HuH-7.5 (cell line): ENCODE measurements at places on chromosomes 1 and 21.

- no peak for DNase-seq
These were observed 390.1 kb downstream of the PCP4 start for GRCh38 chr21:40257342-40257741.

DNA sequence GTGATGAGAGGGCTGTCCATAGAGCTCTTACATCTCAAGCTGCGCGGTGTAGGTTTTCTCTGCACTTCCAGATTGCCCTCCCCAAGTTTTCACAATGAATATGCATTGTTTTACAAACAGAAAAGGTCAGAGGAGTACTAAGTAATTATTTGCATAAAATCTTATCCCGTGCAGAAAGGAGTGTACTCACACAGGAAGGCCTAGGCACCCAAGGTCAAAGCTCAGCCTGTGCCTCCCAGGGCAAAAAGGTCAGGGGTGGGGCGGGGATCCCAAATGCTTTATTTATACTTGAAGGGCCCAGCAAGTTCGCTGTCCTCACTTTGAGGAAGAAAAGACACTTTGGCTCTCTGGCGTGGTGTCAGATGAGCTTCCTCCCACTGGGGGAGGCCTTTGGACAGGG is 10.3 kb upstream of the KCNE1 start:
- DNase-seq, result no peak

DNA sequence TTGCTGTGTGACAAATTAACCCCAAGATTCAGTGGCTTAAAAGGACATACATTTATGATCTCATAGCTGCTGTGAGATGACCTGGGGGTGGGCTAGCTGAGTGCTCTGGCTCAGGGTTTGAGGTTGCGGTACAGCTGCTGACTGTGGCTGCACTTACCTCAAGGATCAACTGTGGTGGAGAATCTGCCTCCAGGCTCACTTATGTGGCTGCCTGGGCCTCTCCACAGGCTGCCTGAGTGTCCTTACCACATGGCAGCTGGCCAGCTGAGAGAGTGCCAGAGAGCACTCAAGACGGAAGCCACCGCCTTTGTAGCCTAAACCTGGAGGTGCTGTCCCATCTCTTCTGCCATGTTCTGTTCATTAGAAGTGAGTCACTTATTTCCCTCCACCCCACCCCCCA is 5.7 kb downstream of the LRRC71 start:
- DNase-seq, result no peak

DNA sequence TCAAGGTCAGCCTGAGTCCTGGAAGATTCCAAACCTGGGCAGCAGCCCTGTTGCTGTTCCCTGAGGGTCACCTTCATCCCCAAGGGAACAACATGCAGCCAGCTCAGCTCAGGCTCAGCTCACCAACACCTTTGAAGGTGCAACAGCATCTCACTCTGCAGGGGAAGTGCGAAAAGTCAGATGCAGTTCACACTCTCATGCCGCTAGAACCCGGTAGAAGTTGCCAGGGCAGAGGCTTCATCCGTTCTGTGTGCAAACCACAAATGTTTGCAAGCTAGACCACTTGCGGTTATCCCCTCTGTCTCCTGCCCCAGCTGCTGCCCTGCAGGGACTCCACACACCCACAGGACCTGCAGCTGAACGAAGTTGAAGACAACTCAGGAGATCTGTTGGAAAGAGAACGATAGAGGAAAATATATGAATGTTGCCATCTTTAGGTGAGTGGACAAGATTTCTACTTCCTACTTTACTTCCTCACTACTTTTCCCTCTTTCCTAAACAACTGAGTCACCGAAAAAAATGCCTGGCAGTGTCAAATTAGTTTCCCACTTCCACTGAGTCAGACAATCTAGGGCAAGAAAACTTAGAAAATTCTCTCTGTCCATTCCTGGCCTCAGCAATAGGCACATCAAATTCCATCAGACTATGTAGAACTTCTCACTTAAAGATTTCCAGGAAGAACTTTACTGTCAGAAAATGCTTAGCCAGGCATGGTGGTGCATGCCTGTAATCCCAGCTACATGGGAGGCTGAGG is 1.8 kb upstream of the FCRL6 start:
- no peak for DNase-seq

GRCh38 chr1:100130552-100131077 is 2.1 kb downstream of the SASS6 start:
- DNase-seq, result no peak

DNA sequence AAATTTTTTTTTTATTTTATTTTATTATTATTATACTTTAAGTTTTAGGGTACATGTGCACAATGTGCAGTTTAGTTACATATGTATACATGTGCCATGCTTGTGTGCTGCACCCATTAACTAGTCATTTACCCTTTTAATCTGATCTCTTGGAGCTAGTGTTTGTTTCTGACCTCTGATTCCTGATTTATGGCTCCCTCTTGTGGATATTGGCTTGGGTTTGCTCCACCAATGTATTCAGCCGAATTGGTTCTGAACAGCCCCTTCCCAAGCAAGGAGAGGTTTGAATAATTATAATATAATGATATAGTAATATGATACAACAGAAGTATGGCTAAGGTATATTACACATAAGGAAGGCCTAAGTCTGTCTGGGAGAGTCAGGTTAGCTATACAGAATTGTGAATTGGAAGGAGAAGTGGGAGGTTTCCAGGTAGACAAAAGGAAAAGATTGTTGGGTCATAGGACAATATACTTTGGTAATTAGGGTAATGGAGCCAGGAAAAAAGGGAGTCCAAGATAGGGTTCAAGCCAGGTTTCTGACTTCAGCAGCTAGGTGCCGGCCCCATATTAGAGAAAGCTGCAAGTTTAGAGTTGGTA is 53.1 kb upstream of the HMCN1 start:
- no peak for DNase-seq

DNA sequence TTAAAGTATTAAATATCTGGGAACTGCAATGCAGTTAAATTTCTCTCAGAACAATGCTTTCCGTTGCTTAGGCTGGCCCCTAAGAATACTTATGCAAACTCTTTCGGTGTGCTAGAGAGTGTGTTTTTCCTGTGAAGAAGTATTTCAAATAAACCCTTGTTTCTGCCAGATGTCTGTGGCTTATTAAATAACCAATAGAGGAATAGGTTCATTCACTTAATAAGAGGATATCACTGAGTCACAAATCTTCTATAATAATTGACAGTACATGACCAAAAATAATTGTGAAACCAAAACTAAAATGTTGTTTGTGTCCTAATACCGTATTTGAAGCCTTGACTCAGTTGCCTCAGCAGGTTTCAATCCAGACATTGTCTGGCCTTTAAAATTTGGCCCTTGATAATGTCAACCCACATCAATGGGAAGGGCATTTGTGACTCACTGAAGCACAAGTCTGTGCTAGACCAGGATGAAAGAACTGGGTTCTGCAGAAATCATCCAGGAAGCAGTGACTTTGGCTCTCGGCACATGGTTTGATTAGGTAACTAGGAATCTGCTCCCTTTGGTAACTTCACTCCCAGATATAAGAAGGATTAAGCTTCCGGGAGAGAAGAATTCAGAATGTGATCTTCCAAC is 104.2 kb upstream of the BARHL2 start:
- no peak for DNase-seq

- no peak for DNase-seq
These were observed 8.5 kb downstream of the CFHR4 start for GRCh38 chr1:196896355-196896754.

GRCh38 chr1:71587961-71588360 is 507.1 kb upstream of the ZRANB2 start:
- no peak for DNase-seq

GRCh38 chr1:27552911-27553420 is 51.0 kb downstream of the AHDC1 start:
- no peak for DNase-seq

GRCh38 chr1:200099040-200099439 is 71.5 kb downstream of the NR5A2 start:
- no peak for DNase-seq

DNA sequence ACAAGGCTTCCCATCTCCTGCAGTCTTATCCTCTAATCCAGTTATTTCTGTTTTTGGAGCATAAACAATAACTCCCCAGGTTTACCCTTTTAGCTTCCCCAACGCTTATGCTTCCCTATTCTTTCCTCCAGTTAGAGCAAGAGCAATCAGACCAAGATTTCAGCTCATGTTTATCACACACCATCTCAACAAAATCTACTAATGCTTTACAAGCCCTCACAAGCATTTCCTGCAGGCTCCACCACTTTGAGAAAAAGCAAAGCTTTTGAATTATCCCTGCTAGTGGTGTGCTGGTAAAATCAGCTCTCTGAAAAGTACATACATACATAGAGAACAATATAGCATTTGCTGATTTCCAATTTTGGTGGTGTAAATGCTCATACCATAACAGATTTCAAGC is 92.9 kb downstream of the EDEM3 start:
- no peak for DNase-seq

DNA sequence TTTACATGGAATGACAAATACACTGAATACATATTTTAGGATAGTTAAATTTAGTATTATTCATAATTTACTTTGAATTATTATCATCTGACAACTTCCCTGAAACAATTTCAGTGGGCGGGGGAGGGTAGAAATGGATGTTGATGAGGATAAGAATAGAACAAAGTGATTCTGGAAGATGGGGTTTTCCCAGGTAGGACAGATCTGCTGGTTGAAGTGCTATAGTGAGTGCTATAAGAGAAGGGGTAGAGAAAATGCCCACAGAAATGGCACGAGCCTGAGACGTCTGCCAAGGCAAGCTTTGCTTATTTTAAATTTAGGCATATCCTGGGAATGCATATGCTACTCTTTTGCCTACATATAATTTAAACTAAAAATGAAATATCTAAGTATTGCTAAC is 3.2 kb downstream of the CFH start:
- DNase-seq, result no peak

DNA sequence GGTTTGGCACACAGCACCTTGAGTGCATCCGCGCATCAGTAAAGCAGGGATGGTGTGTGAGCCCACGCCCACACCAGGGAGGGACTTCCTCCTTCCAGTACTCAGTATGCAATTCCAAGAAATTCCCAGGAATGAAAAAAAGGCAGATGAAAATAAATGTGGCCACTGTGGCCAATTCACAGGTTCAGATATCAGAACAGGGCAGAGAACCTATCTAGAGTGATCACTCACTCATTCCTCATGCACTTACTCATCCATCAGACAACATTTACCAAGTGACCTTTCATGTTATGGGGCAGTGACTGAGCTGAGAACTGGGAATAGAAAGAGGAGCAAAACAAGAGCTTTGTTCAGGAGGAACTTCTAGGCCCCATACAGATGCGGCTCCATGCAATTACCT is 113.7 kb downstream of the ZSCAN20 start:
- DNase-seq, result no peak

- DNase-seq, result no peak
These were observed 43.6 kb upstream of the PDE9A start for GRCh38 chr21:42609811-42610210.

DNA sequence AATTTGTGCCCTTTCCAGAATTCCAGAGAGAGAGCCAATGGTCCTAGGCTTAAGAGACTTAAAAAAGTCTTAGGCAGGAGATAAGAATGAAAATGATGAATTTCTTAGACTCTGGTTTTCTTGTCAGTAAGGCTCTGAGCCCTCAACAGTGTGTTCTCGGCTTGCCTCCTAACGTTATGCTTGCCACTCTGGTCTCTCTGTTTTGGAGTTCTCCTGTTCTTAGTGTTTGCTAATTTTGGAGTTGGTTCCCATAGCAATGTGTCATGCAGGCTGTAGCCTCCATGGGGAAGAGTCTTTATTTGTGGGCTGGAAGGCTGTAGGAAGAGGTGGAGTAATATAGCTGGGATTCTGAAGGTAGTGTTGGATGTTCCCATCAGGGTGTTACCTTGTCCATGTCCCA is 19.9 kb downstream of the TBX19 start:
- DNase-seq, result no peak
